ENCODE measurements at places on chromosomes 12 and 14. TPM values are rescaled to one million over a fixed set of nuclear protein-coding genes. Genes with fewer than 3 reads are reported as not detected.

Gene TMEM233
- total RNA-seq, result not detected

Gene KRT71
- not detected for total RNA-seq

Gene AICDA
- total RNA-seq, result not detected

Gene FBXO34
- 27.0 TPM for total RNA-seq

Gene ZC2HC1C
- total RNA-seq, result 0.69 TPM

Gene KCNK13
- total RNA-seq, result not detected

GRCh38 chr12:90773491-90773890 is 181.5 kb downstream of the CCER1 start:
- DNase-seq, result no peak
- no peaks in the 10 kb centered on the region for H3K27me3 ChIP-seq
- no peaks in the 10 kb centered on the region for H3K36me3 ChIP-seq
- H3K4me1 ChIP-seq, result no peaks in the 10 kb centered on the region
- H3K27ac ChIP-seq, result no peak overlapping the region

GRCh38 chr12:112788205-112788604 is 3.3 kb upstream of the RPH3A start:
- no peaks in the 10 kb centered on the region for H3K36me3 ChIP-seq
- no peak for DNase-seq
- H3K4me3 ChIP-seq, result no peak overlapping the region
- no peaks in the 10 kb centered on the region for H3K4me1 ChIP-seq
- H3K27ac ChIP-seq, result no peak overlapping the region

DNA sequence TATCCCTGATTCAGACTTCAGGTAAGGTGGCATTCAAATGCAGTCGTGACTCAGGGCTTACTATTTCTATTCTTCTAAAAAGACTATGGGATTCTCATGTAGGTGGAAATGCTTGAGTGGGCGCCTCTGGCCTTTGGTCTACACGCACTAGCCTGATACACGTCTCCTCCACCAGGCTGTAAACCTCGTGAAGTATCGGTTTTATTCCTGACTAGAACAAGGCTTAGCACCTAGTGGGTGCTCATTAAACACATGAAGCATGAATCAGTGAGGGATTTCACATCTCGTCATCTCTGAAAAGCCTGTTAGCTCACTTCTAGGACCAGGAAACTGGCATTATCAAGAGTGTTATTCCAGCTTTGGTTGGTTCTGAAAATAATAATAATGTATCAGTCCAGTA is 17.7 kb upstream of the HNF1A start:
- no peak overlapping the region for H3K4me3 ChIP-seq
- peaks cover 17% of the 10 kb centered on the region for H3K4me1 ChIP-seq
- peaks cover 12% of the 10 kb centered on the region for H3K27me3 ChIP-seq
- H3K27ac ChIP-seq, result no peak overlapping the region
- DNase-seq, result no peak

DNA sequence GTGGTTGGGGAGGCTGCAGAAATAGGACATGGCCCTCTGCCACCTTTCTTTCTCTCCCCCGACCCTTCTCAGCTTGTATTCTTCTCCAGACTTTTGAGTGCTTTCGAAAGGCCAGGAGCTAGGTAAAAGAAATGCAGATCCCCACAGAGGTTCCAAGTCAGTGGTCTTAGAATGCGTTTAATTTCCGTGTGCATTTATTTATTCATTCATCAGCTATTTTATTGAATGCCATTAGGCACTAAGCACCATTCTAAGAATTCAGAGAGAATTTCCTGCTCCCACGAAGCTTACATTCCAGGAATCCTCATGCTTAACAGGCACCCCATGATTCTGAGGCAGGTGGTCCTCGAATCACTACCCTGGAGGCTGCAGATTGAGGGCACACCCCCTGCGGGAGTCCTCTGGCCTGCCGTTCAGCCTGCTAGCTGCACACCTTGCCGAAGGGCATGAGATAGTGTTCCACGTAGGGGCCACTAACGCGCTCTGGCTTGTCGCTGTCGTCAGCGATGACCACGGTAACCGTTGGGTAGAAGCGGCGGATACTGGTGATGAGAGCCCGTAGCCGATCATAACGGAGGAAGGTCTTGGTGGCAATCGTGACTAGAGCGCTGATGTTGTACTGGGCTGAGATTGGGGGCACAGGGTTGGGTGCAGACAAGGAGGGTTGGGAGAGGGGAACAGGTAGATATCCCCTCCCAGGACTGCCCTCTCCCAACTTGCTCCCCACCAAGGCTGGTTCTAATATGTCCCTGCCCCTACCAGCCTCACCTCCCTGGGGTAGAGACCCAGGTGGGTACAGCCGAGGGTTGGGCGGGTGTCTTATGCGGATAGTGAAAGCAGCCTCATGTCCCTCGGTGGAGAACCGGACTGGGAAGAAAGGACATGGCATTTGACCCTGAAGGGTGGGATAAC is 4.5 kb downstream of the B4GALNT1 start:
- no peaks in the 10 kb centered on the region for H3K36me3 ChIP-seq
- no peak for DNase-seq
- H3K27ac ChIP-seq, result no peak overlapping the region
- peaks cover 12% of the 10 kb centered on the region for H3K4me1 ChIP-seq

DNA sequence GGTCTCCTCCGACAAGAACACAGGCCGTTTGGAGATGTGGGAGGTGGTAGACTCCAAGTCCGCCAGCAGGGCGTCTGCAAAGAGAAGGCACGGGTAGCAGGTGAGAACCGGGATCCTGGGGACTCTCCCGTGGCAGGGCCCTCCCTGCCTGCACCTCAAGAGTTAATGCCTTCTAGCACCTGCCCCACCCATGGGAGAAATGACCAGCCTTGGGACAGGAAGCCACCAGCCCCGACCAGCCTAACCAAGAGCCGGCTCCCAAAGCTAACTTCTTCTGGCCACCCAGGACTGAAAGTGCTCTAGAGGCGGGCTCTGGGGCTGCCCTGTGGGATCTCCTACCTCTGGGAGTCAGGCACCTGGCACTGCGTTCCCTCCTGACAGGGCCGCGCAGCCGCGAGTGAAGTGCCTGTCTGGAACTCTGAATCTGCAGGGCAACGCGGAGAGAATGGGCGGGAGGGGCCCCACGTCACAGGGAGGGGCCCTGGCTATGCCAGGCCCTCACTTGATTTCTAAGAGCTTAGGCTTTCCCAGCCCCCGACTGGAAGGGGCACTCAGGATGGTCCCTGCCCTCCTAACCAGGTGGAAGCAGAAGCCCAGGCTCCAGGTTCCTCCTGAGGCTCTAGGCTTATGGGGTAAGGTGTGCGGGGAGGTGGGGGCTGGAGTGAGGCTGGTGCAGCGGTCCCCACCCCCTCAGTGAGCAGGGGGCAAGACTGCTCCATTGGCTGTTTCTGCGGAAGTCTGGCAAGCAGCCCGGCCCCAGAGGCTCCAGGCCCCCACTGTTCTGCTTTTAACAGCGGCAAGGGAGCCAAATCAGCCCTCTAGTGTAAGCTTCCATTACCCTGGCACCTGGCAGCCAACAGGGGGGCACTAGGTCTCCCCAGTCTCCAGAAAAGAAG is 23.6 kb upstream of the RPLP0 start:
- H3K36me3 ChIP-seq, result peaks cover 7% of the 10 kb centered on the region
- H3K27ac ChIP-seq, result peak overlapping the region; percentile 34
- no peak for DNase-seq
- H3K4me3 ChIP-seq, result peak overlapping the region; percentile 85
- H3K4me1 ChIP-seq, result peaks cover 35% of the 10 kb centered on the region

DNA sequence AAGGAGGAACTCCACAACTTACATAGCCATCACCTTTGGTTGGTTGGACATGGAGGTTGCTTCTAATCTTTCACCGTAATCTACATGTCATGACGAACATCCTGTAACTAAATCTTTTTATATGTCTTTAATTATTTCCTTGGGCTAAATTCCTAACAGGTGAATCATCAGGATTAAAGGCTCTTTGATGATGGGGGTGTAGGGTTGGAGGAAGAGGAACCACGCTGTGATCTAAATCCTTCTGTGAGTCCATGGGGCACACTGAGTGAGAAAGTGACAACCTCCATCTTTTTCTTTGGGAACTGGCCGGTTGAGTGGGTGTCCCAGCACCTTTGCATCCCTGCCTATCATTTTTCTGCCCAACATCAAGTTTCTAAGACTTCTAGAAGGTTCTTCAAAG is 31.1 kb upstream of the MAP1LC3B2 start:
- H3K27ac ChIP-seq, result no peak overlapping the region
- no peak for DNase-seq
- no peak overlapping the region for H3K4me3 ChIP-seq
- H3K4me1 ChIP-seq, result peaks cover 6% of the 10 kb centered on the region

DNA sequence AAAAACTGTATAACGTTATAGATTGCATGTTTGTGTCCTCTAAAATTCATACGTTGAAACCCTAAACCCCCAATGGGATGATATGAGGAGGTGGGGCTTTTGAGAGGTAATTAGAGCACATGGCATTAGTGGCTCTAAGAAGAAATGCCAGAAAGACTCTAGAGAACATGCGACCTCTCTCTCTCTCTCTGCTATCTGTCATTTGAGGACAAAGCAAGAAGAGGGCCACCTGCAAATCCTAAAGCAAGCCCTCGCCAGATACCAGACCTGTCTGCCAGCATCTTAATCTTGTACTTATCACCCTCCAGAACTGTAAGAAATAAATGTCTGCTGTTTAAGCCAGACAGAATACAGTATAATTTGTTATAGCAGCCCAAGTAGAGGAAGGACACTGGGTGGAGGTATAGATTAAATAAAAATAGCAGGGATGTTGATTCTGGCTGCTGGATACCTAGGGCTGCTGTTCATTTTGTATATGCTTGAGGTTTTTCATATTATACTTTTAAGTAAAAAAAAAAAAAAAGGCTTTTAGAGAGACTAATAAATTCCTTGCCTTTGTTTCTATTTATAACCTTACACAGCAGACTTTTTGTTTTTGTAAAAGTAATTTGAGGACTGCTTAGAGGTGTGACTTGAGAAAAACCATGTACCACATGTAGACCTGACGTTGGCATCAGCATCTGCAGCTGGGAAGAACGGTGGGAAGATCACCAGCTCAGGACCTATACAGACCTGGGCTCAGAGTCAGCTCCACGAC is 26.9 kb downstream of the MOK start:
- no peak overlapping the region for H3K27ac ChIP-seq
- no peaks in the 10 kb centered on the region for H3K27me3 ChIP-seq
- no peak for DNase-seq
- H3K4me1 ChIP-seq, result no peaks in the 10 kb centered on the region
- H3K4me3 ChIP-seq, result no peak overlapping the region
- no peaks in the 10 kb centered on the region for H3K36me3 ChIP-seq

- peaks cover 23% of the 10 kb centered on the region for H3K36me3 ChIP-seq
- H3K4me3 ChIP-seq, result no peak overlapping the region
- no peak overlapping the region for H3K27ac ChIP-seq
- H3K4me1 ChIP-seq, result peaks cover 2% of the 10 kb centered on the region
Measured at GRCh38 chr14:101979666-101980065, 15.3 kb downstream of the DYNC1H1 start.

DNA sequence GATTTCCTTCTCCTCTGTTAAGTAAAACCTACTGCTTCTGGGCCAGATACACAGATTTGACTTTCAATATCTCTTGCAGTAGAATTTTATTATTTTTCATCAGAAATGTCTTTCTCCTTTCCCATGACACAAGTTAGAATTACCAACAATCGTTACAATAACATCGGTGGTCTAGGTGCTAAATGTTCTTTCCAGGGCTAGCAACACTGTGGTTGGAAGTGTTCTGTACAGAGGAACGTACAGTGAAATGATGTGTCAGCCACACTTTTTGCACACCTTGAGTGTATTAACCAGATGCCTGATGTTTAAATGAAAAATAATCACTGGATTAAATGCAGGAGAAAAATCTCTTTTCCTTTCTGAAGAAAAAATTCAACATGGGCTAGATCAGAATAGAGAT is 27.7 kb upstream of the KLRD1 start:
- no peak overlapping the region for H3K4me3 ChIP-seq
- peaks cover 8% of the 10 kb centered on the region for H3K36me3 ChIP-seq
- DNase-seq, result no peak

DNA sequence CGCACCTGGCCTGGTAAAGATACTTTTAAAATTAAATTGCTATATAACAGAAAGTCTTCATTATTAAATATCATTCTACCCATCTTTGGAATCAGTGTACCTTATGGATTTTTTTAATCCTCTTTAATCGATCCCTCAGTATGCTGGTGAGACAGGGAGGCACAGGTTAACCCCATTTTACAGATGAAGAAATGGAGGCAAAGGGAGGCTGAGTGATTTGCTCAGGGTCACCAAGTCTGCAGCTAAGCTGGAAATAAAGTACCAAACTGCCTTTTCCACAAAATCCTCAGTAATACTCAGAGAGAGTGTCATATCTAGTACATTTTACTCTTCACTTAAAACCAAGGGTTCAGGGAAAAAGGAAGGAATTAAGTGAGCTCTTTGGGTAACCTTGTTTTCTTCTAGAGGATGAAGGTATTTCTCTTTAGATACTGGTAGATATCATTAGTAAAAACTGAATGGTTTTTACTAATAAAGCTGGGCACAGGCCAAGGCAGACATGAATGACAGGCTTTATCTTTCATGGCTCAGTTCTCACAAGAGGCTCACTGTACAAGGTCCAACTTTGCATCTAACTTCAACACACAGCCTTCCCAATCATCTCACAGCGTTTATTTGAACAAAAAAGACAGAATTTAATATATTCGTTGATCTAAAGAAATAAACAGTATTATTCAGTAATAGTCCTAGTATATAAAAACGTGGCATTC is 35.3 kb upstream of the TTC7B start:
- peaks cover 10% of the 10 kb centered on the region for H3K36me3 ChIP-seq
- no peak for DNase-seq
- no peak overlapping the region for H3K4me3 ChIP-seq
- H3K4me1 ChIP-seq, result no peaks in the 10 kb centered on the region

DNA sequence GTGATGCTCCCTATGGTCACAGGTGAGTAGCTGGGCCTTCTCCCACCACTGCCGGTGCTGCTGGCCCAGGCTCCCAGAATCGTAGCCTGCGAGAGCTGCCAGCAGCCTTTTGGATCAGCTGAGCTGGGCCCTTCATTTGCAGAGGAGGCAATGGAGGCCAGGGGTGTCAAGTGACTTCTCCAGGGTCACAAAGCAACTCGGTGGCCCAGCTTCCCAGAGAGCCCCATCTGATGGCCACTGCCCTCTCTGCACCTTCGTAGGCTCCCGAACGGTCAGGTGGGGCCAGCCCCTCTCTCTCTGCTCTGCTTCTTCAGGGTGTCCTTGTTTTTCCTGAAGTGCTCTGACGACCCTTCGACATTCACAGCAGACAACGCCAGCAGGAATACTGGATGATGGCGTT is 4.6 kb downstream of the KRT80 start:
- no peak for DNase-seq
- peaks cover 8% of the 10 kb centered on the region for H3K27me3 ChIP-seq
- no peaks in the 10 kb centered on the region for H3K36me3 ChIP-seq
- H3K4me1 ChIP-seq, result peaks cover 8% of the 10 kb centered on the region
- no peak overlapping the region for H3K27ac ChIP-seq
- H3K4me3 ChIP-seq, result no peak overlapping the region
